ENCODE measurements at places on chromosomes 3 and 15. TPM values are rescaled to one million over a fixed set of nuclear protein-coding genes. Genes with fewer than 3 reads are reported as not detected.

Gene CASR
- not detected for total RNA-seq

DNA sequence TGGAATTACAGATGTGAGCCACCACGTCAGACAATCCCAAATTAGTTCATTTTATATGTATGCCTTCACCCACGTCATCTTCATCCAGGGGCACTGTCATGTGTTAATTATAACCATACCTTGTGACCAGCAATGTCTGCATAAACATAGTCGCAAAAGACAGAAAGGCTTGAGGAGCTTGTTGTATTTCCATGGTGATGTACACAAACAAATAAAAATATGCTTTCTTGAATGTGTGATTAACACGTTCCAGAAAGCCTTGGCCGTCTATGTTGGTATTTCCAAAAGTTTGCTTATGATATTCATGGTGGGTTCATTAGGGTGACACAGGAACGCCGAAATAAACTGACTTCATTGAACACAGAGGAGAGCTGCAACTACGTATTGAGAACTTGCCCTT is 524.7 kb upstream of the ZNF717 start:
- peak; percentile 53 for DNase-seq

Gene IQCF5
- not detected for total RNA-seq

DNA sequence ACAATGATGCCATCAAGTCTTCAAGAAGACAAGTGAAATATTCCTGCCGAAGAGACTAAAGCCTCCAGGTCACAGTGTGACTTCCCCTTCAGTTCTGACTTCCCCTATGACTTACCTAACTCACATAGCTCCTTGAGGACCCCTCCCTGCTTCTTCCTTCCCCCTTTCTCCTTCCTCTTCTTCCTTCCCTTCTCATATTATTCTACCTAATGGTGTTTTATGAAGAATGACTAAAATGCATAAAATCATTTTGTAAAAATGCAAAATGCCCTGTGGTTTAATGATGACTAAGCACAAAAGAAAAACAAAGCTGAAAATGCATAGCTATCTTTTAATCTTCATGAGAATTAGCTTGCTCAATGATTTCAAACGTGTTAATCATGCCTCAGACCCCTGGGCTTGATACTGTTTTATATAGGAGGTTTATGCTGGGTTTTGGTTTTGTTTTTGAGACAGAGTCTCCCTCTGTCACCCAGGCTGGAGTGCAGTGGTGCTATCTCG is 26.1 kb upstream of the TM4SF4 start:
- DNase-seq: no peak

DNA sequence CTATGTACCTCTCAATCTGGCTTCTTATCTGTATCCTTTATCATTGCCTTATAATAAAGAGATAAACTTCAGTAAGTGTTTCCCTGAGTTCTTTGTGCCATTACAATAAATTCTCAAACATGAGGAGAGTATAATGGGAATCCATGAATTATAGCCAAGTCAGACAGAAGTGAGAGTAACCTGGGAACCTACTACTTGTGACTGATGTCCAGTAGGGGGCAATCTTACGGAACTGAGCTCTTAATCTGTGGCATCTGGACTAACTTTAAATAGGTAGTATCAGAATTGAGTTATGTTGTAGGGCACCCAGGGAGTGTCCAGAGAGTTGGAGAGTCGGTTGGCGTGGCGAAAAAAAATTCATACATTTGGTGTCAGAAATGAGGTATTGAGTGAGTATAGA is 542.6 kb downstream of the ZBBX start:
- DNase-seq: no peak

GRCh38 chr15:73965094-73965757 is 26.9 kb downstream of the STOML1 start:
- DNase-seq: no peak

GRCh38 chr3:142725357-142725739 is 1.5 kb downstream of the TRPC1 start:
- DNase-seq: peak; percentile 35

GRCh38 chr15:77180757-77181156 is 109.8 kb upstream of the TSPAN3 start:
- DNase-seq: no peak

GRCh38 chr3:196073255-196073753 is 8.6 kb downstream of the TFRC start:
- peak; percentile 83 for DNase-seq
